ENCODE measurements at places on chromosomes 11 and 22.

- DNase-seq = no peak
Measured at GRCh38 chr11:57341250-57341808, 3.2 kb downstream of the P2RX3 start.

- DNase-seq = no peak
Measured at GRCh38 chr11:23556163-23556750, 696.0 kb upstream of the CCDC179 start.

DNA sequence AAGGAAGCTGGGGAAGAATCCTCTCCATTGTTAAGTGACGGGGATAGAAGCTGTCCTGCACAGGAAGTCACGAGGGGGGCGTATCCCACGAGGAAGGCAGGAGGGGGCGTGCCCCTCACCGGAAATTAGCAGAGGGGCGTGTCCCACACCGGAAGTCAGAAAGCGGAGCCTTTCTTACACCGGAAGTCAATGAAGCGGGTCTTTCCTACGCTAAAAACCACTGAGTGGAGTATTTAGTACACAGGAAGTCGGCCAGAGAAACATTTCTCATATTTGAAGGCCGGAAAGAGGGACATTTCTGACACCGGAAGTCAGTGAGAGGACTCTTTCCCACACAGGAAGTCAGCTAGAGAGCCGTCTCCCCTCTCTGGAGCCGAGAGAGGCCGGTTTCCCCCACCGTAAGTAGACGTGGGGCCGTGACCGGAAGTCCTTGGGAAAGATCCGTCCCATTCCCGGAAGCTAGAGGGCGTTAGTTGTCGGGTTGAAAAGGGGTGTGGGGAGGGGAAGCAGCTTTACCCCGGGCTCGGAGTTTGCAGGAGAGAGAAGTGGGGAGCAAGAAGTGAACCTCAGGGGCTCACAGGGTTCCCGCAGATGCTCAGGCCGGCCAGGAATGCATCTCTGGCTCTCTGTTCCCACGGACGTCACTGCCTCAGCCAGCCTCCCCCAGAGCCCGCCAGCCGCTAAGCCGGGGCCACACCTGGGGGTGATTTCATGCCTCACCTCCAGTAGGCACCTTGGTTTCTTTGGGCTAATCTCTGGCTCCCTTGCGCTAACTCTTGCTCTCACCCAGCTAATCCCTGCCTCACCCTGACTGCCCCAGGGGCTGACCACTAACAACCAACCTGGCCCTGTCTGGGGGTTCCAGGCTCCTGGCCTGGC lies 15.4 kb downstream of the MIAT start:
- DNase-seq = peak; percentile 85

- no peak for DNase-seq
Measured at GRCh38 chr22:25765016-25765367, 23.0 kb downstream of the MYO18B start.

- DNase-seq = no peak
Measured at GRCh38 chr22:20956258-20957101, 10.6 kb upstream of the AIFM3 start.

DNA sequence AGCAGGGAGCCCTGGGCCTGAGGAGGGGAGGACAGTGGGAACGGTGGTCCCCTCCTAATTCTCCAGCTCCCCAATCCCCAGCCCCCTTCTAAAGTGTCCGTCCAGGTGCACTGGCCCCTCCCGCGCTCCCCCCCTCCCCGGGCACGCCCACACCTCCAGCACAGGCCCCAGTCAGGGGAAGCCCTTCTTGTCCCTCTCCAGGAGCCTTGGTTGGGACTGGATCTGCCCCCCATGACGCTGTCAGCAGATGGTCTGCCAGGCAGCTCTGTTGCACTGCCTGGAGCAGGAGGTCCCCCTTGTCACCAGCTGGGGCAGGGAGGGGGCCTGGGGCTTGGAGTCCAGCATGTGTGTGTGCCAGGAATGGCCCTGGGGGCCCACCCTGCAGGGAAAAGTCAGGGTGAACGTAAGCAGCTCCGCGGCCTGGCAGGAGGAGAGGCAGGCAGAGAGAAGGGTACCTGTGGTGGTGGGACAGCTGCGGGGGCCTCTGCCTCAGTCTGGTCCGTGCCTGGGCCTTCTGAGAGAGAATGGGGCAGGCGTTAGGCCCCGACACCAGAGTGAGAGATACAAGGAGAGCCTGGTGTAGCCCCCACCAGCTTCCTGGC lies 1.6 kb downstream of the IRF7 start:
- no peak for DNase-seq

DNA sequence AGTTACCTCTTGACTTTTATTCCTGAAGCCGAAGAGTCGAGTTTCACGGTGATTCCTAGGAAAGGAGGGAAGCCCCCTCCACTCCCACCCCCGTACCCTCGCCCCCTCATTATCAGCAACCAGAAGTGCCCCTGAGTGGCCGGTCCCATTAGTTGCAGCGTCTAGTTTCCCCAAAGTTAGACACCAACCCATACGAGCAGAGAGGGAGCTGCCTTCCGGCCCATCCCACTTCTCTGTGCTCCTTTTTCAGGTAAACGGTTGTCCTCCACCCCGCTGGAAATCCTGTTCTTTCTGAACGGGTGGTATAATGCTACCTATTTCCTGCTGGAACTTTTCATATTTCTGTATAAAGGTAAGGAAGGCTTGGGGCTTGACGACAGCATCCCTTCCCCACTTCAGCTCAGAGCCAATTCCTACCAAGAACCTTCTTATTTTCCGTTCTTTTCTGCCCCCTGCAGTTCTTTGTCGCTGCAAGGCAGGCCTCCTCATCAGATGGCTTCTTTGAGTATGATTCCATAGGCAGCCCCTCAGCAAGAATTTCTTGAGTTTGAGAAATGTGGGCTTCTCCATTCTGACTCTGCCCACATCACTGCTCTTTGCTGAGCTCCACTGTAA lies 701 bp downstream of the TMEM216 start:
- no peak for DNase-seq

DNA sequence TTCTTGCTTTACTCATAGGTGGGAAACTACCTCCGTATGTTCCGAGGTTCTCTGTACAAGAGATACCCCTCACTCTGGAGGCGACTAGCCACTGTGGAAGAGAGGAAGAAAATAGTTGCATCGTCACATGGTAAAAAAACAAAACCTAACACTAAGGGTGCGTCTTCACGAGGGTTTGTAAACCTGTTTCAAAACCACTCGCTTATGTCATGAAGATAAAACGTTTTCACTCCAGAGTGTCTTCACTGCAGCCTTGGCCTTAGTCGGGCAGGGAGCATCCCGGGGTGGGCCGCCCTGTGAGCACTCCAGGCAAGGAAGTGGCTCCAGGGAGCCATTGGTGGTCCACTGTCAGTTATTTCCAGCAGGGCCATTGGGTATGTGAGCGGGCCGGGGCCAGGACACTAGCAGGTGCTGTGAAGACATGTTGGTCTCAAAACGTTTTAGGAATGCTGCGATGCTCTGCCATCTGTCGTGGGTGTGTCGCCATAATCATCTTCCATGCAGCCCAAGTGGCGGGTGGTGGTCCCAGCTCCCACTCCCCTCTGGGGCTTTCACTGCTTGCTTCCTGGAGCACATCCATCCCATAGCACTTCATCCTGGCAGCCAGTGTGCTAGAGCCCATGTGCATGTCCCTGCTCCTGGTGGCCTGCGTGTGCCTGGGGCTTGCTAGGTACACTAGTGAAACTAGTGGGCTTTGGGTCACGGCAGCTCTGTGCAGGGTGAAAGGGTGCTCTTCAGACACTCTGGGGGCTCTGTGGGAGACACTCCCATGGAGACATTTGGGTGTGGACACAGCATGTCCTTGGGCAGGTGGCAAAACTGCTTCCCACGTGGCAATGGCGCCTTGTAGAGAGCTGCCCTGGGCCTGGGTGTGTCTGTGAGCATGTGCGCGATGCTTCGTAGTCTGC lies 5.2 kb downstream of the SMARCB1 start:
- no peak for DNase-seq

DNA sequence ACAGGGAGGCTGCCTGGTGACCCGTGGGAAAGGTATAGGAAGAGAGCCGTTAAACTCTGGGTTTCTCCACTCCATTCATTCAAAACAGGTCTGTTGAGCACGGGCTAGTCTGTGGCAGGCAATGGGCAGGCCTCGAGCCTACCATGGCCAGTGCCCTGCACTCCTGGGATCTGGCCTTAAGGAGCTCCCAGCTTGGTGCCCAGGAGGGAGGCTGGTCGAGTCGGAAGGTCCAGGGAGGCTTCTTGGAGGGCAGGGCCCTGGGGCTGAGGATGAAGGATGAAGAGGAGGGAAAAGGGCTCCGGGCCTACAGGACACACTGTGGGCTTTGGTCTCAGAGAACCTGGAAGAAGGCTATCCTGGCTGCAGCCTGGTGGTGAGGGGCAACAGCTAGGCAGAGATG lies 41.9 kb upstream of the MN1 start:
- DNase-seq = no peak

- DNase-seq = no peak
Measured at GRCh38 chr11:43582024-43582862, 98.3 kb upstream of the HSD17B12 start.

GRCh38 chr11:2931771-2932738 lies 2.8 kb upstream of the PHLDA2 start:
- DNase-seq = no peak

DNA sequence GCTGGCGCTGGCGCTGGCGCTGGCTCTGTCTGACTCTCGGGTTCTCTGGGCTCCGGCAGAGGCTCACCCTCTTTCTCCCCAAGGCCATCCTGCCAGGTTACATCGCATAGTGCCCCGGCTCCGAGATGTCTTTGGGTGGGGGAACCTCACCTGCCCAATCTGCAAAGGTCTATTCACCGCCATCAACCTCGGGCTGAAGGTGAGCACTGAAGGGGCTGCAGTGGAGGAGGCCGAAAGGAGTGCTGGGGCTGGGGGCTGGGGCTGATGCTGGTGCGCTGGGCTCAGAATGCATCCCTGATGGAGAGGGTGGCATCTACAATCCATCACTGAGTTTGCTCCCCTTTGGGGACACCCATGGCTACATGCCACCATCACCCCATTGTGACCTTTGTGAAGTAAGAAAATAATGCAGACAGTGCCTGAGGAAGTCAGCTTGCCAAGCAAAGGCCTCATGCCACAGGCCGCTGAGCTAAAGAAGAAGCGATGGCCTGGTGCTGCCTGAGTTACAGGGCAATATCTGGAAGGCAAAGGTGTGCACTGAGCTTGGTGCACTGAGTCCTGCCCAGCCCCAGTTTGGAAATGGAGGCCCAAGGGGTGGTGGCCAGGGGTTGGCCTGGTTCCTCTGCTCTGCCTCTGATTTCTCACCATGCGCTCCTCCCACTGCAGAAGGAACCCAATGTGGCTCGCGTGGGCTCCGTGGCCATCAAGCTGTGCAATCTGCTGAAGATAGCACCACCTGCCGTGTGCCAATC lies 620 bp downstream of the SMPD1 start:
- no peak for DNase-seq

DNA sequence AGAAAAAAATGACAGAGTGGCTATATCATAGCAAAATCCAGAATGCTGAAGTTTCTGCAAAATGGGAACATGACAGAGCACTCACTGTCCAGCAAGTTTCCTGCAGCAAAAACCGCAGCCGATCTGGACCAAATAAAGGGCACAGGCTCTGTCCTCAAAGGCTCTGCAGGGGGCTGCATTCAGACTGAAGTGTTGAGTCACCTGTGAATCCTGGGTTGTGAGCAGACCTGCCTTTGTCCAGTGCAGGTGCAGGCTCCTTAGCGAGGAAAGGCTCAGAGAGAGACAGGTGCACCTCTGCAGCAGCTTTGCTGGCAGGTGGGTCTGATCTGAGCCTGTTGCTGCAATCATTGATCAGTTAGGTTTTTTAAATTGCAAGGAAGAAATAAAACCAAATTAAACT lies 29.3 kb upstream of the NFAM1 start:
- DNase-seq = no peak

DNA sequence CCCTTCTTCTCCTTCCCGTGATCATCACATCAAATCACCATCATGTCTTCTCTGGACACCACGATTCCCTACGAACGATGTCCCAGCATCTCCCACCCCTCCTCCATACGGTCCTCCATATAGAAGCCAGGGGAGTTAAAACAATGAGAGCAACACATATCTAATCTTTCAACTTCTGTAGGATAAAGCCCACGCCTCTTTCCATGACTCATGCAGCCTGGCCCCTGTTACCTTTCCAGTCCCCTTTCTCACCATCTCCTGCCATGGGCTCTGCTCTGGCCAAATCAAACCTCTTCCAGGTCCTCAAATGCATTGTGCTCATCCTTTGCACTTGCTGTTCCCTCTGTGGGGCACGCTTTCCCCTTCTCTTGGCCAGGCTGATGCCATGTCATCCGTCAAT lies 23.6 kb downstream of the RPS6KA4 start:
- DNase-seq = no peak

DNA sequence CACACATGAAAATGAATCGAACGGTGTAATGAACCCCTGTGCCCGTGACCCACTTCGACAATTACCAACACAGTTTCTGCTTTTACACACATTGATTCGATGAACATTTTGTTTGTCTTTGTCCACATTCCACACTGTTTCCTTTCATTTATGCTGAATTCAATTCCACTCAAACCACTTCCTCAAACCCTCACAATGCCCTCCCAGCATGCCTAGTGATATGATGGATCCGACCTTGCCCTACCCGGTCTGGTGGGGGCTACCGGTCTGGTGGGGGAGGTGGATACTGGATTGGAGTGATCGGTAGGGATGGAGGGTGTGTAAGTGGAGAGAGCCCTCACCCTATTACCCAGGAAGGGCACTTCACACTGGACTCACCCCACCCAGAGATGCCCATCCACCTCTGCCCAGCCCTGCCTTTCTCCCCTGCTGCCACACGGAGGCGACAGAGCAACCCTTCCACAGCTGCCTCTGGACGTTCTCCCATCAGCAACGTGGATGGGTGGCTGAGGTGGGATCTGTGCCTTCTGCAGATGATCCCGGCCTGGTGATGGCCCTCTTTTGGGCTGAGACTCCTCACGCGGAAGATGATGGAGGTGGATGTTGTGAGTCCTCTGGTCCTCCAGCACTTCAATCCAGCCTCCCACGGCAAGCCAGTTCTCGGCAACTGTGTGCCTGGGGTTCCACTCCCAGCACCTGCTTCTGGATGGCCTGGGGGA lies 33.0 kb upstream of the P2RY2 start:
- no peak for DNase-seq

GRCh38 chr11:121476379-121477032 lies 23.7 kb upstream of the SORL1-AS1 start:
- DNase-seq = no peak

- no peak for DNase-seq
Measured at GRCh38 chr11:99352642-99353041, 331.9 kb downstream of the CNTN5 start.

DNA sequence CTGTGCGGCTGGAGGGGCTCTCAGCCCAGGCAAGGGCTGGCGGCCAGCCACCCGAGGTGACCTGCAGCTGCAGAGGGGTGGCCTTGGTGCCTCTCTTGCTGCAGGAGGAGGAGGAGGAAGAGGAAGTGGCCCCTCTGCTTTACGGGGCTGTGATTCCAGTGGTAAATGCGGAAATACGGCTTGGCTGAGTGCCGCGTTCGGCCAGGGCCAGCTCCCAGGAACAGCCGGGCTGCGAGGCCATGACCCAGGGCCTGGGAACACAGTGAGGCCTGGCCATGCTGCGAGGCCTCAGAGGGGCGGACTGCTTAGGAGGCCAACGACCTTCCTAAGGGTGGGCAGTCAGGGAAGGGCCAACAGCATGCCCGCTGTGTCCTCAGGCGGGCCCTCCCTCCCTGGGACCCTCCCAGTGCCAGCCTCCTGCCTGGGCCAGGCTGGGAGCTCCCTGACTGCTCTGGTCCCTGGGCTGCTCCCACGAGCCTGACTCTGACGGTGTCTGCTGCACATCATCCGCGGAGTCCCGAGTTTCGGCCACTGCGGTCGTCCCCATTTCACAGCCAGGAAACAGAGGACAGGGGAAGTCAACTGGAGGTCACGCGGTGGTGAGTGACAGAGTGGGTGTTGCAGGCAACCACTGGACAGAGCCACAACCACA lies 20.8 kb upstream of the PPARA start:
- DNase-seq = no peak

GRCh38 chr11:680476-680875 lies 14.5 kb downstream of the DEAF1 start:
- no peak for DNase-seq
